ENCODE measurements at places on chromosomes 4 and X.

DNA sequence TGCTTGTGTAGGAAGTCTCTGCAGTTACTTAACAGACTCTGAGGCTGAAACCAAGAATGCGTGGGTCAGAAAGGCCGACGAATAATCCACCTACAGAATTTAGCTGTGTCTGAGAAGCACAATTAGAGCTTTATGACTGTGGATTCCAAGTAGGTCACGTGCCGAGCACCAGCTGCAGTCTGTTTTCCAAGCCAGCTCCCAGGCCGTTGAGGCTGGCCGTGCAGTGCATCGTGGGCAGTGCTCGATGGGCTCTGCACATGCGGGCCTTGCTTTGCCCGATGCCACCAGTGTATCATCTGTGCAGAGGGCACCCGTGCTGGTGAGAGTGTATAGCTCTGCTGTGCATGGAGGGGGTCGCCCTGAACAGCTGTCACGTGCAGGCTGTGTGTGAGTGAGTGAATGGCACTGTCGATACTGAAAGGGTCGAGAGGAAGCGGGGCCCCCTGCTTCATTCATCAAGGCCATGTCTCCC lies 67.5 kb upstream of the CLDN34 start:
- DNase-seq, result peak; percentile 83

GRCh38 chrX:49165901-49166881 lies 3.6 kb downstream of the MAGIX start:
- DNase-seq, result peak; percentile 63

DNA sequence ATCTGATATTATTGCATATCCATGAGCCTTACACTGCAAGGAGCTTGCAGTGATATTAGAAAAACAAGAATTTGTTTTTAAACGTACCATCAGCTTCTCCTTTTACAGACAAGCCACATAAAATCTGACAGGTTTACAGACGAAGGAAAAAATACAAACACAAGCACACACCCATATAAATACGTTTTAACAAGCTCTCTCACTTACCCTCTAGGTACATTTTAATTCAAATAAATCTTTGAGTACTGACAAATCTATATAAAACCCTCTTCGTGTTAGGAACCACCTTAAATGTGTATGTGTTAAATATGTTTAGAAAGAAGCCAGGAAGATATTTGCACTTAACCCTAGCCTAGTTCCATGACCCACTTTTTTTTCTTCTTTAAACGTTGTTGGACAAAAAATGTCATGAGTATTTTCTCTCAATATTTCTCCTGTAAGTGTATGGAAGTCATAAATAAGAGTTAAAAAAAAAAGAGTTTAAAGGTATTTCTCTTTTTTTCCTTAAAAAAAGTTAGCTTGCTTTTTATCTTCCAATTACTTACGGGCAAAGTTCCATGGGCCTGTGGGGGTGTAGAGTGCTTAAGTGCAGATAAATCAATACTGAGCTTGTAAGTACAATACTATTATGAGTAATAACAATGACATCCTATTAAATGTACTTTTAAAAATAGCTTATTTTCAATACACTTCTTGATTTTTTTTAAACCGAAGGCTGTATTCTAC lies 1.5 kb downstream of the ARAP2 start:
- DNase-seq, result no peak

DNA sequence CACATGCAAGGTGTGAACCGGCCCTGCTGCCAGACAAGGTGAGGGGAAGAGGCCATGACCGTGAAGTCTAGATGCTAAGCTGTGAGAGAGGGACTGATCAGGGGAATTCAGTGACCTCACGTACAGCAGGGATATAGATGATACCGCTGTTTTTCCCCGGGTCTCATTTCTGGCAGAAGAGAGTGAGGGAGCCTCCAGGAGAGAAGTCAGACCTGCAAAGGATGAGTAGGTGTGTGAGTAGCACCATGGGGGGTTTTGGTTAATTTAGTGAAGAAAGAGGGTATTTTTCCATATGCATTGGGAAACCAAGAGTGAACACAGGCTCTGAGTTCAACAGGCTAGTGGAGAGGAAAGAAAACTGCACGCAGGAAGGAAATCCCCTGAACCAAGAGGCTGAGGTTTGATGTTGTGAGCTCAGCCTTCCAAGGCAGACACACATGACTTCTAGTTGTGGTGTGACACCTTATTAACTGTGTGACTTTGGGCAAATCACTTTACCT lies 127.6 kb upstream of the GATB start:
- no peak for DNase-seq

DNA sequence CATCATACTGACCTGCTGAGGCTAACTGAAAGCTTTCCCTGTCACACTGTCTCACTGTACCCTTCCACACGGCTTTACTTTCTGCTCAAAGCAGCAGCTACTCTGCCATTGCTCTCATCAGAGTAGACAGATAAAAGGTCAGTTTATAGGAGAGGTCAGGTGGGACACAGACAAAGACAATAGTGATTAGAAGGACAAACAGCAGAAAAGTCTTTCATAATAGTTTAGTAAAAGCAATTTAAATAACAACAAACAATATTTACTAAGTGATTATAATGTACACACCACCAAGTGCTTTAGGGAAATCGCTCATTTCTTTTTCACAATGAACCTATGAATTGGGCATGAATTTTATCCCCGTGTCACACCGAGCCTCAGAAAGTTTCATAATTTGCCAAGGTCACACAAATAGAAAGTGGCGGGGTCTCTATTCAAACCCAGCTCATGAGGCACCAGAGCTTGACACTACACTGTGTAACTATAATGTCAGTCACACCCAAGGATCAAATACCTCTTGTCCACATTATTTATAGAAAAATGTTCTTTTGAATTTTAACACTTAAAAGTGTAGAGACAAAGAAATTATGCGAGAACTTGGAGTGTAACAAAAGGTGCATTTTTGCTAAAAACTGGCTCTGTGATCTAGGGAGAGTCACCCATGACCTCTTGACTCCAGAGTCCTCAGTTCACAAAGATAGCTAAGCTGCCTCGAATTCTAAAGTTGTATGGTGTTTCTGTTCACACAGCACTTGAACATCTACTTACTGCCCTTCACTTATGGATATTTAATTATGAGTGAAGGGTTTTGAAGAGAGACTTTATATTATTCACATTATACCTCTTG lies 24.5 kb upstream of the SORBS2 start:
- no peak for DNase-seq

- DNase-seq, result no peak
Observed at GRCh38 chr4:113173793-113174264, 124.4 kb downstream of the ANK2 start.

GRCh38 chrX:93466383-93466782 lies 207.0 kb downstream of the NAP1L3 start:
- DNase-seq, result no peak

DNA sequence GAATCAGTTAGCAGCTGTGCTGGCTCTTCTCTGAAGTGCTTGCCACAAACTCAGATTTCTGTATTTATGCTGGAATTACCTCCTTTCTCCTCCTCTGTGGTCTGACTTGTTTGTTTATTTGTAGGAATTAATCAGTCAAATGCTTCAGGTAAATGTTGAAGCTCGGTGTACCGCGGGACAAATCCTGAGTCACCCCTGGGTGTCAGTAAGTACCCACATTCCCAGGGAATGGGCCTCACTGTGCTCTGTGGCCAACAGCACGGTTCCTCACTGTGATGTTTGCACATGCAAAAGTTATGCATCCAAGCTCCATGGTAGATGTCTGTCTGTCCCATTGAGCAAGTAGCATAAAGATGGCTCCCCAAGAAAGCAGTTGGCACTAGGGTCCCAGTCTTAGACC lies 169.9 kb downstream of the DCLK2 start:
- DNase-seq, result peak; percentile 46

DNA sequence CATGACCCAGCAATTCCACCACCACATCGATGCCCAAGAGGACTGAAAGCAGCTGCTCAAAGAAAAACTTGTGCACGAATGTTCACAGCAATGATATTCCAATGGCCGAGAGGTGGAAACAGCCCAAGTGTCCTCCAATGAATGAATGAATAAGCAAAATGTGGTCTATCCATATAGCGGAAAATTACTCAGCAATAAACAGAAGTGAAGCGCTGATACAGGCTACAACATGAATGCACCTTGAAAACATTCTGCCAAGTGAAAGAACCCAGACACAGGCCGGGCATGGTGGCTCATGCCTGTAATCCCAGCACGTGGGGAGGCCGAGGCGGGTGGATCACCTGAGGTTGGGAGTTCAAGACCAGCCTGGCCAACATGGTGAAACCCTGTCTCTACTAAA lies 5.2 kb upstream of the SLC2A9 start:
- DNase-seq, result no peak

DNA sequence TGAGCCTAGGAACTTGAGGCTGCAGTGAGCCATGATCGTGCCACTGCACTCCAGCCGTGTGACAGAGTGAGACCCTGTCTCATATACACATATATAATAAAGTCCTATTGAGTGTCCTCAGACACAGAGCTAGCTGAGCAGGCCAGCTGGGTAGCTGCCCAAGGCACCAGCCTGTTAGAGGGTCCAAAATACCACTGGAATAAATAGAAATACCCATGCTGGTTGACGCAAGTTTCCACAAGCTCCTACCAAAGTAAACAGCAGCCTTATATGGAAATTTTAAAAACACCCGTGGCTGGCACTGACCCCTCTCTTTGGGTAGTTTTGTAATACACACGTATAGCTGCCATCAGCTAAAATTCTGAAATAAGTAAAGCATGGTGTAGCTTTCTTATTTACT lies 348.6 kb downstream of the BCOR start:
- no peak for DNase-seq

DNA sequence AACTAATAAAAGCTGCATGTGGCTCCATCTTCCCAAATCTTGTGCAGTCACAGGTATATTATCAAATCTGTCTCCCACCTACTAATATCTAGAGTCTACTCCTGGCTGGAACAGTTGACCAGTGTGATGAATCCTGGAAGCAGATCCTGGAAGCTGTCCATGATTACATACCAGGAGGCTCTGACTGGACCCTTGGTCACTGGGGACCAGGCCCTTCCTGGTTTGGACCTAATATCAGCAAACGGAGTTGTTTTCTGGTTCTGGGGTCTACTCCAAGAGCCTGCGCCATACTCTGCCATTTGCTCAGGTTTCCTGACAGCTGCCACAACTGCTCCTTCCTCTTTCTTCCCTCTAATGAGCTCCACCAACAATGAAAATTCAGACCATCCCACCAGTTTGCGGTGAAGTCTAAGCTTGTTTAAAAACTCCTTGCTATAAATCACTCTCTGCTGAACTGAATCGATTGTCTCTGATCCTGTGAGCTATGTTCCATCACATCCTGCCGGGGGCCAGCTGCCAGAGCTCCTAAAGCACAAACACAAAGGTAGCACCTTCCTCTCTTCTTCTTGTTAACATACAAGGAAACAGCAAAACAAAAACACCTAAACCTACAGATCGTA lies 114.2 kb downstream of the PALLD start:
- peak; percentile 54 for DNase-seq

DNA sequence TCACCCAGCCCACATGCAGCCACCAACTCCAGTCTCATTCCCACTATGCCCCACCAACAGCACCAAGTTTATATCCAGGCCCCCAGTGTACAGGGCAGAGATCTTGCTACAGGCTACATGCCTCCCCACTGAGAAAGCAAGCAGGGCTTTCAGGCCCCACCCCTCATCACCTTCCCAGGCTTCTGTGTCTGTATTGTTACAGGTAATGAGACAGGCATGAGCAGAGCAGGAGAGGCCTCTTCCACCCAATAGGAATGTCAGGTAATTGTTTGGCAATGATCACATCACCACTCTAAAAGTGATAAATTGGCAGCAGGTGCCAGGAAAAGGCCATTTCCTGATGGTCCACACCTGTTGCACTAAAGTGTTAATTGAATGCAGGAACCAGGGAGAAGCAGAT lies 102.5 kb downstream of the ZNF518B start:
- DNase-seq, result no peak

- DNase-seq, result no peak
Observed at GRCh38 chrX:78801522-78801921, 54.0 kb downstream of the LPAR4 start.

DNA sequence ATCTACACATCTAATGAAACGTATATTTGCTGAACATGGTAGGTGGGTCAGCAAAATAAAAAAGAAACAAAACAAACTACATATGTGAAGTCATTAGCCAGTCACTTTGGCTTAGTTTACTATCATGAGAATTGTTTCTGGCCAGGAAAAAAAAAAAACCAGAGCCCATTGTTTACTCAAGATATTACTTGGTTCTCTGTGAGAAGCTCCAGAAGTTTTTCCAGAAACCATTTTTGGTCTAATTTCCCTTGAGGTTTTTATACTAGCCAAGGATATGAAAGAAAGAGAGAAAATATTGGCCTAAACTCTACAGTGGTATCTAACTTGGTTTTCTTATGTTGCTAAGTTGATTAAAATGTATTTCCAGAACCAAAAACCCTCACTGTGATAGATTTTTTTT lies 259.1 kb downstream of the PDHA2 start:
- DNase-seq, result no peak

GRCh38 chrX:66002824-66003680 lies 36.8 kb downstream of the VSIG4 start:
- no peak for DNase-seq

DNA sequence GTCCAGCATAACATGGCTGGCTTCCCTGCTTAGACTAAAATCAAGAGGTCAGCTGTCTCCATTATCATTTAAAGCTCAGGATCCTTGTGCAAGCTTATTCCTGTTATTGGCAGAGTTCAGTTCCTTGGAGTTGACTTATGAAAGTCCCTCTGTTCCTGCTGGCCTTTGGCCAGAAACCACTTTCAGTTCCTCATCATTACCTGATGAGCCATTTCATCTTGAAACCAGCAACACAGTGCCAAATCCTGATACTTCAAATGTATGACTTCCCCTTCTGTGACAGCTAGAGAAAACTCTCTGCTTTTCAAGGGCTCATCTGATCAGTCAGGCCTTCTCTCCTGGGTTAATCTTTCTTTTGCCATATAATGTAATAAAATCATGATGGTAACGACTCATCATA lies 110.6 kb upstream of the FSTL5 start:
- DNase-seq, result no peak

DNA sequence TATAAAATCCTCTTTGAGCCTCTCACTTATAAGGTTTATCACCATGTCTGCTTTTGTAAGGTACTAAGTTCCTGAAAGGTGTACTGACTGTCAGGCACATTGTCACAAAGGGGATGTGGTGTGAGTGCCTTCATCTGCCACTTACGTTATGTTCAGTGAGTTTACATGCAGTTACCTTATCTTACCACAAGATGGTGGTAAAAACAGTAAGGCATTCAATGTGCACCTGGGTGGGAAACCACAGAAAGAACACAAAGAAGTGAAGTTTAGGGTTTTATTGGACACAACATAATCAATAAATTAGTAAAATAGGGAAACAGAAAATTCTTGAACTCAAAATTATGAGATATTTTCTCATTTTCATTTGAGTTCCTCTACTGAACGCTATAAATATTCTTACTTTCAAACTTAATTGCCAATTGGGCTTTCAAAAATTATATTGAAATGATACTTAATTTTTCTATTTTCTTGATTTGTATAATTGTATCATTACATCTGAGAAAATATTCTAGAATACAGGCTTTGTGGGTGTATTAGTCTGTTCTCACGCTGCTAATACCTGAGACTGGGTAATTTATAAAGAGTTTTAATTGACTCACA lies 650.8 kb downstream of the PCDH7 start:
- peak; percentile 20 for DNase-seq

- DNase-seq, result no peak
Observed at GRCh38 chrX:118729042-118729652, 1.7 kb downstream of the IL13RA1 start.

- no peak for DNase-seq
Observed at GRCh38 chr4:37991623-37992410, 31.6 kb downstream of the PTTG2 start.

- no peak for DNase-seq
Observed at GRCh38 chr4:19403786-19404370, 847.8 kb upstream of the SLIT2 start.
